Esophagus muscularis mucosa (tissue), 4 donors: ENCODE measurements at places on chromosomes 5 and 9. TPM values are rescaled to one million over a fixed set of nuclear protein-coding genes. Genes with fewer than 3 reads are reported as not detected.
A peak's percentile ranks its signal among the peaks of the same experiment; 100 is the strongest.

- no peak for DNase-seq
These were observed 17.3 kb downstream of the RIGI start for GRCh38 chr9:32508728-32509127.

DNA sequence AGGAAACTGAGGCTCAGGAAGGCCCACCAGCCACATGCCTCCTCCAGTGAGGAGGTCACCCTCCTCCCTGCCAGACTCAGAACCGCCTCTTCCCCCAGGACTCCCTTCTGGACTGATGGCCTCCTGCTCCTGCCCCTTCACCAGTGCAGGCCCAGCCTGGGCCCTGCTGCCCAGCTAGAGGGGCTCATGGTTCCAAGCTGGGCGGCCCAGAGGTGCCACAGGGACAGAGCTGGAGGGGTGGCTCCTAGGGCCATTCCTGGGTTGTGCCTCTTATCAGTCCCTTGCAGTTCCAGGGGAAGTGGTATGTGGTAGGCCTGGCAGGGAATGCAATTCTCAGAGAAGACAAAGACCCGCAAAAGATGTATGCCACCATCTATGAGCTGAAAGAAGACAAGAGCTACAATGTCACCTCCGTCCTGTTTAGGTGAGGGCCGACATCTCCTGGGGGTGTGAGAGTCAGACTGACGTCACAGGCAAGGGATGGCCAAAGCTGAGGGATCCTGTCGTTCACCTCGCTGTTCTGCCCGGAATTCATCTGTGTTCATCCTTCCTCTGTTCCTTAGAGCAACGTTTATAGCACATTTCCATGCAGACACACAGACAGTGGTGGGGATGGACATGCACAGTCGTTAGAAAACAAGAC is 819 bp downstream of the LCN2 start:
- no peak for DNase-seq

- no peak for DNase-seq
These were observed 137.6 kb downstream of the NPR3 start for GRCh38 chr5:32848681-32849080.

Gene TSSK1B
- total RNA-seq = under 0.01 TPM

GRCh38 chr5:72293495-72294055 is 26.5 kb downstream of the MRPS27 start:
- DNase-seq = no peak

- DNase-seq = no peak
These were observed at the start of gene CXCL14 for GRCh38 chr5:135578685-135579341. Gene CXCL14 (minus strand): TSS chr5:135578991. CDS start chr5:135578778, 213 bp downstream.

Gene CYSRT1
- total RNA-seq = 0.40 TPM

Gene DDX4
- not detected for total RNA-seq

DNA sequence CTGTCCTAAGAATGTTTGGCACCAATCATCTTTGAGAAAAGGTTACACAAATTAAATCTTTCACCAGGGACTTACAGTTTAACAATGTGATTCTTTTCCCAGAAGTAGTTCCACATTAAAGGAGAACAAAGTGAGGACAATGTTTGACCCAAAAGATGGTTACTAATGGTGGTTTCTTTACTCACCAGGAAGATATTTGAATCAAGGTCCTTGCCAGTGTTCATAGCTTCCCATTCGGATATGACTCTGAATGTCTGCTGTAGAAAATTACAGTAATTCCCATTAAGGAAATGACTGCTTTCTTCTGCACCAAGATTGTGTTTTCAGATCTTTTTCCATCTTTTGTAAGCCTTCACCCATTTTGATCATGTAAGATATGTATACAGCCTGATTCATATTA is 114.6 kb upstream of the ADAMTSL1 start:
- DNase-seq = no peak

- DNase-seq = peak; percentile 93
These were observed 737 bp downstream of the NANS start for GRCh38 chr9:98057138-98057799.

GRCh38 chr9:134306636-134307600 is 19.3 kb upstream of the RXRA start:
- no peak for DNase-seq

Gene APC
- 115 TPM for total RNA-seq

GRCh38 chr5:180338001-180338707 is 15.0 kb downstream of the GFPT2 start:
- DNase-seq = no peak

Gene NOXA1
- total RNA-seq = 2.7 TPM

DNA sequence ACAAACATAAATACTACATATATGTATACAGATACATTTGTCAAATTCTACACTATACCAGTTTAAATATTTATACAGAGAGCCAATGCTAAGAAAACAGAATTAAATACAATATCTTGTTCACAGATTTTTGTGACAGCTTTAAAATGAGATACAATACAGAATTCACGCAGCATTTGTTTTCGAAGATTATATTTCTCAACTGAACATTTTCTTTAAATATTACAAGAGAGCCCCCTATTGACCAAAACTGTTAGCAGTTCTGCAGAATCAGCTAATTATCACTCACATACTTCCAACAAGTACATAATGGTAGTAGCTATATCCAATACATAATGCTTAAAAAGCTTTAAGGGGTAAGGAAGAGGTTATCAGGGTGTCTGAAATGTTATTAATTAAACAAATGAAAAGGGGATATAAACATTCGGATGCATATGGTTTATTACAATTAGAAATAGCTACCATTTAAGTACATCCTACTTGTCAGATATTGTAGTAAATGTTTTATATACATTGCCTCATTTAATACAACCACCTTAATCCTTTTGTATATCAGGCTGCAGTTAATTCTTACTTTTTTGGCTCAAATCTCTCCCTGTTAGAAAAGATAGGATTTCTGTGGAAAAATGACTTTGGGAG is 31.7 kb downstream of the ZDHHC21 start:
- DNase-seq = no peak

DNA sequence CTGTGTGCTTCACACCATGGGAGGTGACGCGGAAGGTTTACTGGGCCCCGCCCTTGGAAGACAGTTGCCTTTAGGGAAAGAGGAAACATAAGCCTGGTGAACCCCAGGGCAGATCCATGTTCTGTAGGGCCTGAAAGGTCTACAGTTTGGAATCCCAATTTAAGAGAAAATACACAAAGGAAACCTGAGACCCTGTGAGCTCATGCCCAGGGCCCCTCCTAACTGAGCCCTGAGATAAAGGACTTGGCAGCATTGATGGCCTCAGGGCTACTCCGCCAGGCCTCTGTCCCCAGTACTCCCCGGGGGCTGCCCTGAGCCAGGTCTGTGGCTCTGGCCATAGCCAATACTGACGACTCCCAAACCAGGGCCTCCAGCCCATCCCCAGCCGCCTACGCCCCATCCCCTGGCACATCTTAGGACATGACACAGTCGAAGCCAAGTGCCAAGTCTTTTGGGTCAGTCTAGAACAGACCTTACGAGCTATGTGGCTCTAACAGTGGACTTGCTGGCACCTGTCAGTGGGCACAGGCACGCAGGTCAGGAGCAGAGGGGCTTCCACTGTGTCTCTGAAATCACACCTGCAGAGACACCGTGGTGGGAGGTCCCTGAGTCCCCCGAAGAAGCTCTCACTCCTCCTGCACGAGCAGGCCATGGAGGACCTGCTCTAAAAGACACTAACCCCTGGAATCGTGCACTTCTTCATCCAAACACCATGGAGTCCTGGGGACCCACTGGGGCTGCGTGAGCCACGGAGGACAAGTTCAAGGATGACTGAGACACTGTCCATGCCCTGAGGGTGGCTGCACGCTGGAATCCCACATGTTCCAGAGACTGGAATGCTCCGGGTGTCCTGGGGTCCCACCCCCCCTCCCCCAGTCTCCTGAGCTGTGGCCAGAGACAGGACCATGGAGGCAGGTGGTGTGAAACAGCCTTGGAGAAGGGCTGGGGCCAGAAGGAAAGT is 40.3 kb upstream of the BARHL1 start:
- no peak for DNase-seq

Gene SOHLH1
- not detected for total RNA-seq

GRCh38 chr5:59760785-59761348 is 132.7 kb downstream of the PDE4D start:
- no peak for DNase-seq

DNA sequence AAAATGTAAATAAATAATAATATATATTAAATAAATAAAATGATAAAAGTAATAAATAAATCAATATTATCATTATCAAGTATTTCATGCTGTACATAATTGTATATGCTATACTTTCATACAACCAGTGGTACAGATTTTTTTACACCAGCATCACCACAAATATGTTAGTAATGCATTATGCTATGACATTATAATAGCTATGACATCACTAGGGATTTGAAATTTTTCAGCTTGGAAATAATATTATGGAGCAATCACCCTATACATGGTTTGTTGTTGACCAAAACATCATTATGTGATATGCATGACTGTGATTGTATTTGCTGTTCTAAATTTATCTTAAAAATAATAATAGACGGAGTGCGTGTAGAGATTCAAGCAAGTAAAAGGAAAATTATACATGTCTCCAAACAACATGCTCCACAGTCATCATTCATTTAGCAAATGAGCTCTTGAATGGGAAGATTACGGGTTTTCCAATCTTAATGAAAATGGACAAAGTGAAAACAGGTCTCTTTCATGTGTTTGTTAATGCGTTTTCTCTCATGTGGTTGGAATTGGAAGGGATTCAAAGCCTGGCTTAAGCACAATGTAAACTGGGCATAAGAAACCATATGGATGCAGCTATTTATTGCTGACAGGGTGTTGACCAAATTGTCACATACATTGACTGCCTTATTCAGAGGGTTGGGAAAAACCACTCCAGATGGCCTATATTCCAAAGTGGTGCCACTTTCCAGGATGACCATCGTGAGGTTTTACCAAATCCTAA is 643.0 kb upstream of the RGMB start:
- DNase-seq = no peak

GRCh38 chr5:172837640-172838039 is 3.6 kb downstream of the ERGIC1 start:
- DNase-seq = no peak

Gene QRFP
- not detected for total RNA-seq

Gene IPPK
- total RNA-seq = 5.0 TPM

Gene TNIP1
- 136 TPM for total RNA-seq

Gene PCDH12
- total RNA-seq = 3.3 TPM

DNA sequence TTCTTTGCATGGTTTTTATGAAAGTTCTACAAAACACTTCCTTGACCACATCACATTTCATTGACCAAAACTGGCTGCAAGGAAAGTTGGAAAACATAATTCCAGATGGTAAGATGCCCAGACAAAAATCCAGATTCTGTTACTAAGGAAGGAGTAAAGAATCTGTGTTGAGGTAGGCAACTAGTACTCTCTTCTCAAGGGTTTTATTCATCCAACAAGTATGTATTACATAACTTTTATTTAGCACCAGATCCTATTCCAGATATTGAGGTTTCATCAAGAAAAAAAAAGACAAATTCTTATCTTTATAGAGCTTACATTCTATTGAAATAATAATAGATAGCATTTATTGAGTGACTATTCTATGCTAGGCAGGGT is 43.2 kb upstream of the UGCG start:
- DNase-seq = no peak

Gene CNTNAP3
- 80.2 TPM for total RNA-seq

Gene PCDHGA5
- total RNA-seq = 2.6 TPM

Gene GABRA1
- total RNA-seq = not detected

DNA sequence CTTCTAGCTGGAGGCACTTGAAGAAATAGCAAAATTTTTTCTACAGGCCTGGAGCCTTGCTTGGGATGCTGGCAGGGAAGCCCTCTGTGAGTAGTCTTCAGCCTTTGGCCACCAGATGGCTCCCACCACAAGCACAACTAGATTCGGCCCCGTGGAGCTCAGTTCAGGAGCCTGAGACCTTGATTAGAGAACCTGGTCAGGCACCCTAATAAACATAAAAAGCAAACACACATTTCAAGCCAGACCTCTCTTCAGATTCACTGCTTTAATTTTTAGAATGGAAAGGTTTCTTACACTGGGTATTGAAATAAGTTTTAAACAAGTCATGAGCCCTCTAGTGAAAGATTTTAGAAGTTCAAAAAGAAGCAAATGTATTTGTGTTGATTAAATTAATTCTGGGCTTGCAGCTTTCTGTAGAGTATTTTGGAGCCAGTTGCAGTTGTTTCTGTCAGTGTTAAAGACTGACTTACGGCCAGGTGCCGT is 41.4 kb downstream of the GLRX start:
- DNase-seq = peak; percentile 95

DNA sequence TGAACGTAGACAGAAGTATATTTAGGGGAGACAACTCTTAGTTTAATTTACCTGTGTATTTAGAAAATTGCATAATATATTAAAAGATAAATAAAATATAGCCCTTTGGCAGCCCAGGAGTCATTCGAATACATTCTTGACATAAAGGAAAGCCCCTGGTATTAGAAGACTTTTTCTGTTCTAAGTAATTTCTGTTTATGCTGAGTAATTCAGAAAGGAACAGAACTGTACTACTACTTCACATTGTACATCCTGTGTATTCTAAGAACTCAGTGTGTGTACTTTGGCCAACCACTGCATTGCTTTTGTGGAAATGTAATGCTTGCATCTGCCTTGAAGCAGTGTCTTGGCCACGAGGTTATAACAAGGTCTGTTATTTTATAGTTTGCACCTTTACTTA is 136.4 kb downstream of the KDM4C start:
- DNase-seq = no peak

- DNase-seq = no peak
These were observed 248.2 kb downstream of the EFNA5 start for GRCh38 chr5:107422494-107422893.

GRCh38 chr5:176995896-176996767 is 10.4 kb downstream of the UIMC1 start:
- no peak for DNase-seq

GRCh38 chr5:44536650-44537260 is 147.5 kb upstream of the FGF10 start:
- no peak for DNase-seq

GRCh38 chr9:125406810-125407087 is 145.1 kb downstream of the GAPVD1 start:
- no peak for DNase-seq

DNA sequence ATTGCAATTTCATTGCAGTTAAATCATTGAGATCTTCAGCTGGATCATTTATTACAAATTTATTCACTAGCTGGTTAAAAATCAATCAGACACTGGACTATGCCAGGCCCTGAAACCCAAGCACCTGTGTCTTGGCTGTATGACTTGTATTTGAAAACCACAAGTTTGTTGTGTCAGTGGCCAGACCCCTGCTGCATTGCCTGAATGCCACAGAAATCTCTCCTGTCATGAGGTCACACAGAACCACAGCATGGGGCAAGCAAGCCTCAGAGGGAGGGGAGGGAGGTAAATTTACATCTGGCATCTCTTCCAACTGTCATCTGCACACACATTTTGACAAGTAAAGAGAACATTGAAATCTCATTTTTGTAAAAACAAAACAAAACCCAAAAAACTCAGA is 90.0 kb downstream of the ARRDC3 start:
- no peak for DNase-seq

Gene ALDH1A1
- 66.4 TPM for total RNA-seq

Gene FABP6
- total RNA-seq = not detected
